ENCODE measurements at places on chromosomes 16 and 17.

DNA sequence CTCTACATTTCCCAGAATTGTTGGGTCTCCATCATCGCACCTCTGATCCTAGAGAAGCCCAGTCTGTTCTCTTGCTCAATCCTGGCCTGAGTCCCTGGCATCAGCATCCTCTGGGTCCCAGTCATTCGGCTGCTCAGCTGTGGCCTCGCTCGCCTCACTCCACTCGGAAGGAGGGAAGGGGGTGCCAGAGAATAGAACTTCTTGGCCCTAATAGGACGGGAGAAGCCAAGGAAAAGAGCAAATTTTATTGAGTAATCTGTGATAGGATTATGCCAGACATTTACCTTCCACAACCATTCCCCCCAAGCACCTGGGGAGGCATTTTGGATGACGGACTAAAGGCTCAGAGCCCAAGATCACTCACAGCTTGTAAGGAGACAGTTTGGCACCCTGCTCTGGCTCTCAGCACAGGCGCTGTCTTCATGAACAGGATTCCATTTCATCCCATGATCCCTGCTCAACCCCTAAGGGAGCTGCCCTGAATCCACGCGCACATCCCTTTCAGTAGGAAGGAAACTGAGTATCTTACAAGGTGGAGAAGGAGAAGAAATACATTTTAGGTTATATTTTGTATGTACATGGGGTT, 498 bp upstream of the CLEC10A start:
- no peak for DNase-seq

- no peak for DNase-seq
Measured at GRCh38 chr17:52027081-52027480, 131.4 kb downstream of the CA10 start.

GRCh38 chr16:892006-892405, 78.8 kb downstream of the LMF1 start:
- no peak for DNase-seq

DNA sequence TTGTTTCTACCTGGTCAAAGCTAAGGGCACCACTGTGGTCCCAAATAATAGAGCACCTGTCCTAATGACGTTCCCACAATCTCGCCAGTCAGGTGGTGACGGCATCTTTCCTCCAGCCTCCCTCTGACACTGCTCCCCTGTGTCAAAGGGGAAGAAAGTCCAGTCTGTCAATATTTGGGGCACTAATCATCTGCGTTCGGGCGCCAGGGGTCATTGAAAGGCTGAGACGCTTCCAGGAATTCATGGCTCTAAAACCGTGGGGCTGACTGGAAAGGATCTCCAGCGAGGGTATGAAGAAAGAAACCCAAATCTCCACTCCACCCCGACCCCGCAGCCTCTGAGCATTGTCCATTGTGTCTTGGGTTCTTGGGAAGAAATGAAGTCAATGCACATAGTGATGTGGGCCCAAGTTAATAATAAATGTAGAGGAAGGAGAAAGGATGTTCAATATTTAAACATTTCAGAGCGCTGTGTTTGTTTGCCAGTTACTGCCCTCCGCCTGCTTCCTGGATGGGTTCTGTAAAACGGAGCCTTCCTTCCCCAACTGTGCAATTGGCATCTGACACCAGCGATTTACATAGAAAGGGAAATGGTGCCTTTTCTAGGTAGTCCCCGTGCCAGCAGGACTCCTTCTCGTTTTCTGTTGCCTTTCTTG, 103.2 kb downstream of the SOCS1 start:
- DNase-seq, result no peak

DNA sequence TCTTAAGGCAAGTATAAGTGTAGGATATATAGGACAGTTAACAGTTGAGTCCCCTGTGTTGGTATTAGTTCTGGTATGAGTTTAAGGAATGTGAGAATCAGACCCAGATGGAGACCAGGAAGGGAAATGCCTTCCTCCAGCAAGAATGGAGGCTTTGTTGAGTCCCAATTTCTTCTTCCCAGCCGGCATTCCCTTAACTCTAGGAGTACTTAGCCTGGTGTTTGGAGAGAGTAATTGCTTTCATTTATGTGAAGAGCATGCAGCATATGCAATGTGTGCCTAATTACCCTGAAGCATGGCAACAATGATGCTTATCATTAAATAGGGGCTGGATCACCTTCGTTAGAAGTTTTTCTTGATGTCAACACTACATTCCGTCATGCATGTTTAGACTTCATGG, 225.9 kb upstream of the XYLT1 start:
- no peak for DNase-seq

DNA sequence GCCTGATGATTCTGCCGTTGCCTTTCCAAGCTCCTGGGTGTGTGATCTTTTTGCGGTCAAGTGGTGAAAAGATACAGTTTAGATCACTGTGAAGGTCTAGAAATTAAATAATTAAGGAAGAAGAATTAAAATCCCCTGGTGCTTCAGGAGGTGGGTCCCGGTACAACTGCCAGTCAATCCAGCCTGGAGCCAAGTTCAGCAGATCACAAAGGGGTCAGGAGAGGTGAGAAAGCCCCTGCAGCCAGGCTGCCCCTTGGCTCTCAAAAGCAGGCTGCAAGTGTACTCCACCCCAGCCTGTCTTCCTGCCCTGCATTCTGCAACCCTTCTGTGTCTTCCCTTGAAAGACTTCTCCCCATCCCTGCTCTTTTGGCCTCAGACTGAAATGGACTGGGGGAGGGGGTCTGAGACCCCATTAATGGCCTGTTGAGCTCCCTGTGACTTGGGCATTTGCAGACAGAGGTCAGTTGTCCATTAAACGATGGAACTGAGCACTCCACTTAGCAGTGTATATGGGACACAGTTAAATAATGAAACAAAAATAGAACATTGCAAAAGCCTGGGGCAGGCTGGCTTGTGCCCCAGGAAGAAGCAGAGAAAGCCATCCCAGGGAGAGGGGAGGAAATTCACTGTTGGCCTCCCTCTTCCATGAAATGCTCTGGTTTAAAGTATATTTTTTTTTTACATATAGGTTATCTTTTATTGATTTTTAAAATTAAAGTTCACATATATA, 15.1 kb downstream of the CACNG5 start:
- no peak for DNase-seq

DNA sequence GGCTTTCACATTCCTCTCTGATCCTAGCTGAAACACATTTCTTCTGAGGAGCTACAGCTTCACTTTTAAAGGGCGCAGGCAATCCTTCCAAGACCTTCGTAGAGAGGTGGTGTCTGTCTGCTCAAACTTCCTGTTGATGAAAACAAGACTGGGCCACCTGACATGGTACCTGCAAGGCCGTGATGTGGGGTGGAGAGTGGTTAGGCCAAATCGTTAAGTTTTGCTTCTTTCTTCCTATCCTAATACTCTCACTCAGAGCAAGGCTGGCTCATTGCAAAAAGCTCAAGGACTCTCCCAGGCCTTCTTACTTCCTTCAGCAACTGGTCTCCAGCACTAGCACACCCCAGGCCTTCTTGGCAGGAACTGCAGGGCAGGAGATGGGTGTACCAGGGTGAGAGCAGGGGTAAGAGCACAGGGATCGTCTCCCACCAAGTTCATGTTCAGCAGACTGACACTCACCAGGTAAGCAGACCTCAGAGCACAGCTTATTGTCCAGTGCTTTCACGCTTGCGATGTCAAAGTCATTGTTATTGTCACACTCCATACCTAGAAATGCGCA, 10.9 kb upstream of the FOXJ1 start:
- DNase-seq, result no peak

DNA sequence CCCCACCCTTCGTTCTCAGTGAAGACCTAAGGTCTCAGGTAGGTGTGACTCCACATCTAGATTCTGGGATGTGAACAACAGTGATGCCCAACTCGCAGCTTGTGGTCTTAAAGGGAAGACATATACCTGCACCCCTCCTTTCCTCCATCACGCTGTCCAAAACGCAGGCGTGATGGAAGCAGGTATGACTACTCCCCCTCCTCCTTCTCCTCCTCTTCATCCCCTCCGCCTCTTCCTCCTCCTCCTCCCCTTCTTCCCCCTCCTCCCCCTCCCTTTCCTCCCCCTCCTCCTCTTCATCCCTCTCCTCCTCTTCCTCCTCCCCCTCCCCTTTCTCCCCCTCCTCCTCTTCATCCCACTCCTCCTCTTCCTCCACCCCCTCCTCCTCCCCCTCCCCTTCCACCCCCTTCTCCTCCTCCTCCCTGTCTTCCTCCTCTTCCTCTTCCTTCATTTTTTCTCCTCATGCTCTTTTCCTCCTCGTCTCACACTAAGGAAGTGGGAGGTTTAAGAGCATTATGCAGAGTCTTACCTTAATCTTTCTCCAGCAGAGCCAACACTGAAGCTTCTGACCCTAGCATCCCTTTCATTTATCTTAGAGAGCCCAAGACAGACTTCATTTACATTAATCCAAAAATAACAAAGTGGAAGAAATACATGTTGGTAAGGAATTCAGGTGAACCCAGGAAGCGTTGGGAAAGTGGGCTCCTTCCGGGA, 352.5 kb downstream of the FOXL1 start:
- no peak for DNase-seq

- DNase-seq, result no peak
Measured at GRCh38 chr16:77569406-77569805, 134.6 kb upstream of the ADAMTS18 start.

GRCh38 chr16:89005201-89006035, 28.4 kb upstream of the CBFA2T3 start:
- DNase-seq, result no peak

DNA sequence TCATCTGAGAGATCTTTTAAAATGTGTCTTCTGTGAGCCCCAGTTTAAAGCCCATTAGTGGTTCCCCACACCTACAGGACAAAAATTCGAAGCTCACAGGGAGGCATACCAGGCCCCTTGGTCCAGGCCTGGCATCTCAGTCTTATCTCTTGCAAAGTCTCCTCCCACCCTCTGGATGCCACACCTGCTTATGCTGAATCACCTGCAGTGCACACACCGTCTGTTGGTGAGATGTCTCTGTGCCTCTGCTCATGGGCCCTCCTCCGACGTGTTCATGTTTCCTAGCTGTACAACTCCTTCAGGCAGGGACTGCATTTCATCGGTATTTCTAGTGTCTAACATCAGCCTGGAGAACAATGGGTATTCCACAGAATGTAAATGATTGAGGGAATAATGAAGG, 41.6 kb downstream of the RNF157 start:
- DNase-seq, result no peak

- no peak for DNase-seq
Measured at GRCh38 chr17:7959503-7960253, 27.7 kb downstream of the CNTROB start.

DNA sequence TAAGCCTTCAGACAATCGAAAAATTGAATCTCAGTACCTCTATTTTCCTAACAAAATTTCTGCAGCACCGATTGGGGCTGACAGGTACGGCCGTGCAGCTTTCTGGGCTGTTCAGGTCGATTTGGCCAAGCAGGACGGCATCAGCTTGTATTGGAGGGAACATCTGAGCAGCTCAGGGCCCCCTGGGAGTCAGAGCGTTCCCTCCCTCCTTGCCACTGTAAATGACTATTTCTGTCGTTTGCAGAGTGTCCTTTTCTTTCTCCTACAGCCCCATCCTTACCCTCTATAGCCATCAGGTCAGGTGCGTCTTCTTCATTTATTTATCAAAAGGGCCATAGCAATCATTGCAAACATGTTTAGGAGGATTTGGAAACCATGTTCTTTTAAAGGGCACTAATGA, 731.1 kb downstream of the WWOX start:
- no peak for DNase-seq

Data from NCI-H510A (cell line).